MM.1S (cell line): ENCODE measurements at places on chromosomes 5 and 9.

GRCh38 chr5:33725806-33726205 is 166.0 kb downstream of the ADAMTS12 start:
- no peaks in the 10 kb centered on the region for H3K36me3 ChIP-seq
- no peak for DNase-seq
- H3K27me3 ChIP-seq, result no peaks in the 10 kb centered on the region
- no peak overlapping the region for H3K27ac ChIP-seq
- no peaks in the 10 kb centered on the region for H3K4me1 ChIP-seq

DNA sequence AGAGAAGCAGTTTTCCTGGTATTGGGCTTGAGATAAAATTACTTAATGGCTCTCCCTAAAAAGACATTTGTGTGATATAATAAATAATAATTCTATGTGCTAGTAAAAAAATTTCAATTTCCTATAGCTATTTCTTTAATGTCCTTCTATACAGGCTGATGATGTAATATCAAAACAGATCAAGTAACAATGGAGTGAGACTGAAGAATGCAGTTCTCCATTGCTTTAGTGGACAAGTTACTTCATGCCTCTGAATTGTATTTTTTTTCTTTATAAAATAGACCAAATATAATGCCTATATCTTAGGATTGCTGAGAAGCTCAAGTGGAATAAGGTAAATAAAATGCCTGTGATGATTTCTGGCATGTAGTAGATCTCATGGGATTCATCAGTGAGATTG is 35.6 kb upstream of the NEURL1B start:
- no peak overlapping the region for H3K27ac ChIP-seq
- no peaks in the 10 kb centered on the region for H3K4me1 ChIP-seq
- H3K4me3 ChIP-seq, result no peak overlapping the region
- no peak for DNase-seq
- H3K36me3 ChIP-seq, result no peaks in the 10 kb centered on the region

DNA sequence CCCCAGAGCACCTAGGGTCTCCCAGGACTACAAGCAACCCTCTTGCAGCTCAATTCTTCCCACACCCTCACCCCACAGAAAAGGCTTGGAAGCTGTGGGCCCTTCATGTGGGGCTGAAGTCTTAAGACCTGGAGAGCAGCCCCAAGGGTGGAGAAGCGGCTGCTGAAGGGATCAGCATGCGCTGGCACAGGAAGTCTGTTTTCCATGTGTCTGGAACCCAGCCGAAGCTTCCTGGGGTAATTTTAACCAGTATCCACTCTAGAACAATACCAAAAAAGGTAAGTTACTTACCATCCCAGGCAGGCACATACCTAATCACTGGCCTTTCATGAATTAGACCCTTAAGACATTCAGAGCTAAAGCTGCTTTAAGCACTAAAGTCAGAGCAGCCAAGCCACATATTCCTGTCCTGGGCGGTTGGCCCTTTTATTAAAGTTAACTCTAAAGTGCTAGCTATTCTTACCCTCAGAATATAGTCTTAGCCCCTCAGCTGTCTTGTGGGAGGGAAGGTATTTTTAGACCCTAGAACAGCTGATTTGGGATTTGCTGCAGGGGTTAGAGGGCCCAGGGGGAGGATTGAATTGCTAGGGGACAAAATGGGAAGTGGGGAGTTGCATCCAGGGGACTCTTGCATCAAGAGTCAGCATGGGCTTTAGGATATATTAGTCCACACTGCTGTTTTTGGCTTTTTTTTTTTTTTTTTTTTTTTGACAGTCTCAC is 6.9 kb downstream of the IL17B start:
- H3K27me3 ChIP-seq, result no peaks in the 10 kb centered on the region
- no peak for DNase-seq
- H3K36me3 ChIP-seq, result no peaks in the 10 kb centered on the region
- H3K4me3 ChIP-seq, result no peak overlapping the region
- no peak overlapping the region for H3K27ac ChIP-seq
- H3K4me1 ChIP-seq, result peaks cover 15% of the 10 kb centered on the region

DNA sequence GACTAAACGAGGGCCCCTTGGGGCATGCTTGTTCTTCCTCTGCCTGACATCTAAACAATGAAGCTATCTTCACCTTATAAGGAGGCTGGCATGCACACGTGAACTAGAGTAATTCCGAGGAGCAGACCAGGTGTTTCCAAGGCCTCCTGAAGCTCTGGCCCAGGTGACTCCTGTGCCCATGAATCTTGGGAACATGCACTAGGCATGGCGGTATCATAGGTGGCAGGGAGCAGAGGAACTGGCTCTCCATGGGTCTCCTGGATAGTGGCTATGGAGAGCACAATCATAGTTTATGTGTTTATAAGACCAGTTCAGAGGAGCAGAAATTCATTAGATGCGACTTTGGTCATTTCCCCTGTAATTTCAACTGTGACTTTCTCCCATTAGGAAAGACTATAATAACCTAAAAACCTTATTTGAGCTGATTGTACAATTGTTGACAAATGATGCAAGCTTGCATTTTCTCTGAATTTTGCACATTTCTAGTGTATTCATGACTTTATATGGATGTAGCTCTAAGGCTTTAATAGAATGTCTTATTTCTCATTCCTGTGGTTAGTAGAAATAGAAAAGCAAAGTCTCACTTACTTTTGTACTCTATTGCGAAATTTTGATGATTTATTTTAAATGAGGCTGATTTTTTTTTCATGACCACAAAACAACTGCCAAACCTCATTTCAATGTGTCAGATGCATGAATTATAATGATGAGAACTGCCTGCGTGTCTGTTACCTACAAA is 135.3 kb upstream of the RPS23 start:
- H3K36me3 ChIP-seq, result no peaks in the 10 kb centered on the region
- no peak overlapping the region for H3K4me3 ChIP-seq
- H3K27me3 ChIP-seq, result no peaks in the 10 kb centered on the region
- no peaks in the 10 kb centered on the region for H3K4me1 ChIP-seq

- DNase-seq, result no peak
- no peaks in the 10 kb centered on the region for H3K4me1 ChIP-seq
- H3K36me3 ChIP-seq, result no peaks in the 10 kb centered on the region
Measured at GRCh38 chr9:86885232-86885631, 62.1 kb downstream of the GAS1 start.

DNA sequence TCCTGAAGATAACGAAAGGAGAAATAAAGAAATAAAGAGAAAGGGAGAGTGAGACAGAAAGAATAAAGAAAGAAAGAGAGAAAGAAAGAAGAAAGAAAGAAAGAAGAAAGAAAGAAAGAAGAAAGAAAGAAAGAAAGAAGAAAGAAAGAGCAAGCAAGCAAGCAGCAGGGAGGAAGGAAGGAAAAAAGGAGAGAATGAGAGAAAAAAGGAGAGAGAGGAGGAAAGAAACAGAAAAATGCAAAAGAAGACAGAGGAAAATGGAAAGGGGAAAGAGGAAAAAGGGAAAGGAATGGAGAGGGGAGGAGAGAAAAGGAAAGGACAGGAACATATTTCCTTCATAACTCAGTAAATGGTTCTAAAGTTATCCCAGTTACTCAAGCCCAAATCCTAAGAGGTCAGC is 978.8 kb upstream of the CDH9 start:
- H3K27me3 ChIP-seq, result no peaks in the 10 kb centered on the region
- no peak overlapping the region for H3K27ac ChIP-seq
- H3K4me3 ChIP-seq, result no peak overlapping the region
- H3K36me3 ChIP-seq, result no peaks in the 10 kb centered on the region

- no peaks in the 10 kb centered on the region for H3K36me3 ChIP-seq
- H3K27me3 ChIP-seq, result no peaks in the 10 kb centered on the region
- H3K27ac ChIP-seq, result no peak overlapping the region
- H3K4me1 ChIP-seq, result no peaks in the 10 kb centered on the region
- peak; percentile 61 for DNase-seq
Measured at GRCh38 chr5:26700759-26701384, 337.5 kb downstream of the CDH9 start.

DNA sequence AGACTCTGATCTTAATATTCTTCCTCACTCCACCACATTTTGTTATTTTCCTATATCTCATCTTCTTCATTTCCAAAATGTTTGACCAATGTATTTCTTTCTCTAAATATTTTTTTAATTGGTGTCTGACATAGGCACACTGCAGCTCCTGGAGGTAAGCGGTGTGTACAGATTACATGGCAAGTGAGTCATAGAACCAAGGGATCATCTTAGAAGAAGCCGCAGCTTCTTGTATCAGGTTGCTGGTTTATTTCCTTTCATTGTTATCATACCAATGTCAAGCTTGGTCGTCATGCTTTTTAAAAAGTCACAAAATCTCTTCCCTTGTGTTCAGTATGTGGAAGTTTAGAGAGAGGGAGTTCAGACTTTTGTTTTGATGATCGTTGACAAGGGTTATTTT is 526.1 kb upstream of the CDH18 start:
- H3K36me3 ChIP-seq, result no peaks in the 10 kb centered on the region
- H3K27me3 ChIP-seq, result no peaks in the 10 kb centered on the region
- no peak overlapping the region for H3K4me3 ChIP-seq
- no peaks in the 10 kb centered on the region for H3K4me1 ChIP-seq
- DNase-seq, result no peak
- no peak overlapping the region for H3K27ac ChIP-seq

DNA sequence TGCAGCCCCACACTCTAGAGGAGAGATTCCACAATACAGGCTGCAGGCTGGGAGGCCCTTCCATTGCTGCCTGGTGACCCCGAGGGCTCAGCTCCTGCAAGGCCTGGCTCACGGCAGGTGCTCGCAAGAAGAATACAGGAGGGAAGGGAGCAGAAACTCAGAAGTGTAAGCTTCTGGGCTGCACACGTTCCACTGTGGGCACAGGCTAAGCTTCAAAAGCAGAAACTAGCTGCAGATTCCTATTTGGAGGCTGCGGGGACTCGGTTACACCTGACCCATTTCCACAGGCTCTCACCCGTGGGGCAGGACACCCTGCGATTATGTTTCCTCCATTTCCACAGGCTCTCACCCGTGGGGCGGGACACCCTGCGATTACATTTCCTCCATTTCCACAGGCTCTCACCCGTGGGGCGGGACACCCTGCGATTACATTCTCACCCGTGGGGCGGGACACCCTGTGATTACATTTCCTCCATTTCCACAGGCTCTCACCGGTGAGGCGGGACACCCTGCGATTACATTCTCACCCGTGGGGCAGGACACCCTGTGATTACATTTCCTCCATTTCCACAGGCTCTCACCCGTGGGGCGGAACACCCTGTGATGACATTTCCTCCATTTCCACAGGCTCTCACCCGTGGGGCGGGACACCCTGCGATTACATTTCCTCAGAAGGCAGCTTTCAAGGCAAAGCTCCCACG is 10.3 kb downstream of the LPCAT1 start:
- no peak overlapping the region for H3K4me3 ChIP-seq
- H3K27ac ChIP-seq, result peak overlapping the region; percentile 91
- no peaks in the 10 kb centered on the region for H3K27me3 ChIP-seq
- DNase-seq, result peak; percentile 23
- peaks cover 21% of the 10 kb centered on the region for H3K36me3 ChIP-seq
- peaks cover 51% of the 10 kb centered on the region for H3K4me1 ChIP-seq

- no peak overlapping the region for H3K4me3 ChIP-seq
- no peak overlapping the region for H3K27ac ChIP-seq
Measured at GRCh38 chr9:6901180-6901579, 143.4 kb downstream of the KDM4C start.

GRCh38 chr9:134883040-134883782 is 2.6 kb downstream of the FCN2 start:
- no peak overlapping the region for H3K27ac ChIP-seq
- no peak overlapping the region for H3K4me3 ChIP-seq
- no peaks in the 10 kb centered on the region for H3K4me1 ChIP-seq
- H3K36me3 ChIP-seq, result no peaks in the 10 kb centered on the region

GRCh38 chr5:76524868-76525267 is 98.3 kb downstream of the F2RL2 start:
- H3K4me1 ChIP-seq, result peaks cover 18% of the 10 kb centered on the region
- no peaks in the 10 kb centered on the region for H3K27me3 ChIP-seq
- no peak overlapping the region for H3K27ac ChIP-seq
- H3K36me3 ChIP-seq, result no peaks in the 10 kb centered on the region
- DNase-seq, result no peak

GRCh38 chr5:134059758-134060495 is 54.6 kb upstream of the TCF7 start:
- H3K4me1 ChIP-seq, result no peaks in the 10 kb centered on the region
- H3K27ac ChIP-seq, result no peak overlapping the region
- DNase-seq, result no peak

GRCh38 chr5:123371575-123372179 is 51.5 kb downstream of the CEP120 start:
- no peaks in the 10 kb centered on the region for H3K36me3 ChIP-seq
- H3K4me1 ChIP-seq, result no peaks in the 10 kb centered on the region
- H3K27me3 ChIP-seq, result no peaks in the 10 kb centered on the region
- DNase-seq, result peak; percentile 16

- no peak overlapping the region for H3K27ac ChIP-seq
- no peaks in the 10 kb centered on the region for H3K36me3 ChIP-seq
- no peak for DNase-seq
- H3K4me3 ChIP-seq, result no peak overlapping the region
- H3K27me3 ChIP-seq, result no peaks in the 10 kb centered on the region
Measured at GRCh38 chr9:69023650-69024049, 9.7 kb upstream of the PRKACG start.

DNA sequence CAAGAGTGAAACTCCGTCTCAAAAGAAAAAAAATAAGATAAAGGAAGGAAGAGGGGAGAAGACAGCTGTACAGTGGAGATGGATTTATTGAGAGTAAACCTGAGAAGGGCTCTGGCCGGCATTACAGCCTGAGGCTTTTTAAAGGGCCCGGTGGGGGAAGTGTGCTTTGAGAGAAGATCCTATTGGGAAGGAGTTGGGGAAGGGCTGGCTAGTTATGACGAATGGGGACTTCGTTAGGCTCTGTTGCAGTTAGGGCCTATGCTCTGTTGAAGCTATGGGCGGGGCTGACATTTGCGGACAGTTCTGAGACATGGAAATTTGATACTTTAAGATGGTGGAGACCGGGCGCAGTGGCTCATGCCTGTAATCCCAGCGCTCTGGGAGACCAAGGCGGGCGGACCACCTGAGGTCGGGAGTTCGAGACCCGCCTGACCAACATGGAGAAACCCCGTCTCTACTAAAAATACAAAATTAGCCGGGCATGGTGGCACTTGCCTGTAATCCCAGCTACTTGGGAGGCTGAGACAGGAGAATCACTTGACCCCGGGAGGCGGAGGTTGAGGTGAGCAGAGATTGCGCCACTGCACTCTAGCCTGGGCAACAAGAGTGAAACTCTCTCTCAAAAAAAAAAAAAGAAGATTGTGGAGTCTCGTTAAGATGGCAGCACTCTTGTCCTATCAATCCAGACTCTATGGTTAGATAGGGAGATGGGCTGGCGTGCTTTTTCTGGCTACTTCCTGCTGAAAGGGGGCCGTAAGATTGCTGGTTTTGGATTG is 33.2 kb downstream of the C9orf50 start:
- H3K36me3 ChIP-seq, result no peaks in the 10 kb centered on the region
- H3K4me3 ChIP-seq, result no peak overlapping the region
- H3K27ac ChIP-seq, result no peak overlapping the region
- no peaks in the 10 kb centered on the region; the same call in 1 of the 2 replicates for H3K27me3 ChIP-seq

- H3K27me3 ChIP-seq, result no peaks in the 10 kb centered on the region
- no peak for DNase-seq
- H3K27ac ChIP-seq, result no peak overlapping the region
- no peak overlapping the region for H3K4me3 ChIP-seq
Measured at GRCh38 chr9:95729669-95730368, 145.7 kb upstream of the ERCC6L2 start.
